ENCODE measurements at places on chromosomes 12 and 14. TPM values are rescaled to one million over a fixed set of nuclear protein-coding genes. Genes with fewer than 3 reads are reported as not detected.

Gene NRIP2
- 0.10 TPM for polyA plus RNA-seq

Gene NAV3
- 1.6 TPM for polyA plus RNA-seq

Gene INHBE
- not detected for polyA plus RNA-seq

- H3K4me1 ChIP-seq, result no peaks in the 10 kb centered on the region
- no peaks in the 10 kb centered on the region for H3K27me3 ChIP-seq
- no peak for DNase-seq
- no peaks in the 10 kb centered on the region for H3K36me3 ChIP-seq
- no peak overlapping the region for H3K27ac ChIP-seq
Measured at GRCh38 chr14:98924046-98924445, 348.0 kb downstream of the BCL11B start.

DNA sequence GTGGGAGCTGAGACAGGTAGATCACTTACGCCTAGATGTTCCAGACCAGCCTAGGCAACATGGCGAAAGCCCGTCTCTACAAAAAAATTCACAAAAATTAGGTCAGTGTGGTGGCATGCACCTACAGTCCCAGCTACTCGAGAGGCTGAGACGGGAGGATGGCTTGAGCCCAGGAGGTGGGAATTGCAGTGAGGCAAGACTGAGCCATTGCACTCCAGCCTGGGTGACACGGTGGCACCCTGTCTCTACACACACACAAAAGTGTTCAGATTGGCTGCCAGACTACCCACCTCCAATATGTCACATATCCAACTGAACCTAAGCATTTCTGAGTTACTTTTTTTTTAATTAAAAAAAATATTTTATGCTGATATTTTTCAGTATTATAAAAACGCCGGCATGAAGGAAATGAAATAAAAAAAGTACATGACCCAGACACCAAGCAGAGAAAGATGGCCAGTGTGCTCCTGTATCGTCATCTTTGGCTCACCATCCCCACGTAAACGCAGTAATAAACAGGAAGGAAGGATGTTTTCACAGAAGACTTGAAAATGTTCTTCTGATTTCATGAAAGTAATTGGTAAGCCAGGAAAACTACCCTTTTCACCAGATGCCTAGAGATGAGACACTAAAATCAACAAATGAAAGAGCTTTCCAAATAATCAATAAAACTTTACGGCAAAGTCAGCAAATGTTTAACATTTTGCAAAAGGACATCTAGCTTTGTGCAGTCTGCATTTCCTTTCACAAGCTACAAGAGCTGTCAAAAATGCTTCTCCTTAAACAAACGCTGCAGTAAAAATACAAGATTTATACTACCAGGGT is 26.4 kb downstream of the CDC42BPB start:
- H3K4me1 ChIP-seq, result no peaks in the 10 kb centered on the region
- H3K4me3 ChIP-seq, result no peak overlapping the region
- no peak overlapping the region for H3K27ac ChIP-seq
- H3K36me3 ChIP-seq, result no peaks in the 10 kb centered on the region
- DNase-seq, result no peak
